ENCODE measurements at places on chromosomes 2 and 18.

DNA sequence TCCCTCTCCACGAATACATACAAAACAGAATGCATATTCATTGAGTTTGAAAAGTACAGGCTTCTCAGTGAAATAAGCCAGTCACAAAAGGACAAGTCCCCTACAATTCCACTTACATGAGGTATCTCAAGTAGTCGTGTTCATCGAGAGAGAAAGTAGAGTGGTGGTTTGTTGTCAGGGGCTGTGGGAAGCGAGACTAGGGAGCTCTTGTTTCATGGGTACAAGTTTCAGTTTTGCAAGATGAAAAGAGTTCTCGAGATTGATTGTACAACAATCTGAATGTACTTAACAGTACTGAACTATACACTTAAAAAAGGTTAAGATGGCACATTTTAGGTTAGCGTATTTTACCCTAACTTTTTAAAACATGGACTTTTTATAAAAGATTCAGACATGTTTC, 71.5 kb upstream of the TTC39C start:
- no peak for DNase-seq

- DNase-seq, result no peak
Measured at GRCh38 chr2:133682347-133682746, 114.1 kb upstream of the NCKAP5 start.

- DNase-seq, result no peak
Measured at GRCh38 chr18:48956356-48956755, 5.6 kb upstream of the SMAD7 start.

GRCh38 chr2:37877457-37878315, 47.4 kb upstream of the RMDN2 start:
- peak; percentile 75 for DNase-seq

DNA sequence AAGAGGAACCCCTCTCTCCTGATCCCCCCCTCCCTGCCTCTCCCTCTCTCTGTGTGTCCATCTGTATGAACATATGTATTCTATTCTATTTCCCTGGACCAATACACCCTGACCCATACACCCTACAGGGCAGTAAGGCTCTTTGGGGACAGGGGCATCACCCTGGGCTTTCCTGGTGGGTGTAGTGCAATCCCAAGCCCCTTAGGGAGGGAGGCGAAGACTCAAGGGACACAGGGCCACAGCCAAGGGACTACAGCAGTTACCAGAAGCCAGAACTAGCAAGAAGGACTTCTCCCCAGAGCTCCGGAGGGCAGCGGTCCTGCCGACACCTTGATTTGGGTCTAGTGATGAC, 214.2 kb upstream of the RAB6C start:
- DNase-seq, result no peak

GRCh38 chr2:166634706-166635105, 140.7 kb upstream of the SCN7A start:
- DNase-seq, result no peak

- no peak for DNase-seq
Measured at GRCh38 chr2:201223089-201224073, 37.0 kb upstream of the CASP8 start.

DNA sequence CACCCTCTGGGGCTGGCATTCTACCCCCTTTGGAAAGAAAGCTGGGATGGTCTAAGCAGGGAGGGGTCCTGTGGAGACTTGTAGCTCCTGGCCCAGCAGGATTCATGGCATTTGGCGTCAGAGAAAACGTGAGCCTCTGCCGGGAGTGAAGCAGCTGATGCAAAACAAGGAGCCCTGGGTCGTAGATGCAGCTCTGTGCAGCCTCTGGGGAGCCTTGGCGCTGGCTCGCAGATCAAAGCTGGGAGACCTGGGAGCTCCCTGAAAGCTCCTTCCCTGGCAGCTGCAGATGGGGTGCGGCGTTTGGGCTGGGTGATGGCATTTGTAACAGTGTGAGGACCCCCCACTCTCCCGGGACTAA, 148.3 kb downstream of the KLHL29 start:
- DNase-seq, result no peak
